LoVo (cell line): ENCODE measurements at places on chromosomes 7 and 10.

DNA sequence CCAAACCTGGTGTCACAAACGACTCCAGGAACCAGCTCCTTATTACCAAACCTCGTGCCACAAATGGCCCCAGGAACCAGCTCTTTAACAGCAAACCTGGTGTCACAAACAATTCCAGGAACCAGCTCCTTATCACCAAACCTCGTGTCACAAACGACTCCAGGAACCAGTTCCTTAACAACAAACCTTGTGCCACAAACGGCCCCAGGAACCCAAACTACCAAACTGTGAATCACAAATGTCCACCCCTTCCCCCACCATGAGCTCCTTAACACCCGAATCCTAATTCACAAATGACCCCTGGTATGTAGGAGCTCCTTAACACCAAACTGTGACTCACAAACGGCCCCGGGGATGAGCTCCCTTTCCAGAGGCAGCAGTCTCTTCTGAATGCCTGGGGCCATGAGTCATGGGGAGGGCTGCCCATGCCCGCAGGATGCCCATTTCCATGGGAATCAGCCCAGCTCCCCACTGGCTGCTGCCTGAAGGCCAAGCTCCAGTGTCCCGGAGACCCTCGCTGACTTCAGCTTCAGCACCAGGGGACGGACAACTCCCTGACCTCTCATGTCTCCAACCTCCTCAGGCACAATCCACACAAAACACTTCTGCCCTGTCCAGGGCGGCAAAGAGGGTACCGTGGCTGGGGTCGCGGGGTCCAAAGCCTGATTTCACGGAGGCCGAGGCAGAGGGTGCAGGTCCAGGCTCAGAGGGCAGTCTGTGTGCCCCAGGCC is 213.1 kb downstream of the ELFN1 start:
- peak; percentile 48 for DNase-seq

DNA sequence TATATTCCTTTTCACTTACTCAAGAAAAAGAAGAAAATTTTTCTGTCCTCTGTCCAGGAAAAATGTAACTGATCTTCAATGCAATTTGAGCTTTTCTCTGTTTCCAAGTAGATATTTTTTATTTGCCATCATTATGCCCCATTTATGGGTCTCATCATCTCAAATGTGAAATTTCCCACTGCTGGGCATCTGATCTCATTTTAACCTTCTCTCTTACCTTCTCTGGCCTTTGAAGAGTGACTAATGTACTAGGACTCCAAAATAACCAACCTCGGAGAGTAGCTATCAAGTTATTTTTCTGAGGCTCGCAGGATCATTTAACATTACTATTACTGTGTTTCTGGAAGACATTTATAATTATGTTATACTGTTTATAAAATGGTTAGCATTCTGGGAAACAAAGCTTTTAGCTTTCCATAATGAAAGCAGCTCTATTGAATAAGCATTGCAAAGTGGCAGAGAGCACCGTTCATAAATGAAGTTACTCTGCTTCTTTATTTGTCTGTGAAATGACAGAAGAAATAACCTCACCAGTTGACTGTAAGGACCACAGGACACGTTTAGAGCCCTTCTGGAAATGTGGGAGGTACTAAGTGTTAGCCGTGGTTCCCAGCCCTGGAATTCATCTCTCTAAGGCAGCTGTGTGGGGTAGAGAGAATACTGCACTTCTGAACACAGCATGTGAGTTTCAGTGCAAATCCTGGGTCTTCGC is 33.3 kb upstream of the NMT2 start:
- DNase-seq, result no peak

GRCh38 chr10:80443531-80443974 is 10.6 kb upstream of the TSPAN14 start:
- DNase-seq, result no peak

- no peak for DNase-seq
Measured at GRCh38 chr7:29805031-29805430, 1.3 kb upstream of the WIPF3 start.

GRCh38 chr7:84490661-84491060 is 296.1 kb upstream of the SEMA3A start:
- DNase-seq, result no peak

GRCh38 chr7:29815181-29816105 is 9.1 kb downstream of the WIPF3 start:
- no peak for DNase-seq

GRCh38 chr10:78648256-78648860 is 420.4 kb upstream of the ZMIZ1 start:
- no peak for DNase-seq

DNA sequence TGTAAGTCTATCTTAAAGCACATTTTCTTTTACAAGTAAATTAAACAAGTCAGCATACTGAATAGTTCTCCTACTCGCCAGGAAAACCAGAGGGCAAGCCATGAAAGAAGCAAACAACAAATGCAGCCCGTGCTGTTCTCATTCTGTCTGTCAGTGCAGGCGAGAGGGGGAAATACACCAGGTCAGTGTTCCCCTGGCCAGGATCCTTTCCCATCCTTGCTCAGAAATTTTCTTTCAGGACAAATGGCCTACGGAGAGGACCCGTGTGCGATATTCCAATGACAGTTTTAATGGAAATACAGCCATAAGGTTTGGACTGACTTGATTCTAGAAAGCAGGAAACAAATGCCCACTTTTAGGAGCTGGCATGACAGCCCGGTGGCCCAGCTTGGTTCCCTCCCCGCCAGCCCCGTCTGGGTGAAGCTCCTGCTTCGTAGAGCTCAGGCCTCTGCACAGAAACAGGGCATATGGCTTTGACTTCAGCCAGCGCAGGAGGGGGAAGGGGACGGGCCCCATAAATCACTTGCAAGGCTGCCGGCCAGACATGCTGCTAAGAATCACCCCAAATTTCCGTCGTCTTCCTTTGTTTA is 67.8 kb downstream of the FRMD4A start:
- no peak for DNase-seq

GRCh38 chr7:88599528-88599927 is 160.0 kb upstream of the ZNF804B start:
- DNase-seq, result no peak

DNA sequence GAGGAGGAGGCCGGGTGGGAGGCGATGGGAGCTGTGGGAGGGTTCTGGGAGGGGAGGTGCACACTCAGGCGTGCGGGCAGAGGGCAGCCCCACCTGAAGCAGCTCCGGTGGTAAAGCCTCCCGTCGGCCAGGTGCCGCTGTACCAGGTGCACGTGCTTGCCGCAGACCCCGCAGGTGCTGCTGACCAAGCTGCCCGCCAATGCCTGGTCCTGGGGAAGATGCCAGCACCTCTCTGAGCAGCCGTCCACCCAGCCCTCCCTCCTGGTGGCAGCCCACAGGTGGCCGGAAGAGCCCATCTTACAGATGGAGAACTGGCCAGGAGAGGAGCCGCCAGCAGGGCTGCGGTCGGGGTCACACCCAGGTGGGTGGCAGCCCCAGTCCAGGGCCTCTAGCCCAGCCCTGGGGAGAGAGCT is 12.6 kb downstream of the MICALL2 start:
- no peak for DNase-seq

DNA sequence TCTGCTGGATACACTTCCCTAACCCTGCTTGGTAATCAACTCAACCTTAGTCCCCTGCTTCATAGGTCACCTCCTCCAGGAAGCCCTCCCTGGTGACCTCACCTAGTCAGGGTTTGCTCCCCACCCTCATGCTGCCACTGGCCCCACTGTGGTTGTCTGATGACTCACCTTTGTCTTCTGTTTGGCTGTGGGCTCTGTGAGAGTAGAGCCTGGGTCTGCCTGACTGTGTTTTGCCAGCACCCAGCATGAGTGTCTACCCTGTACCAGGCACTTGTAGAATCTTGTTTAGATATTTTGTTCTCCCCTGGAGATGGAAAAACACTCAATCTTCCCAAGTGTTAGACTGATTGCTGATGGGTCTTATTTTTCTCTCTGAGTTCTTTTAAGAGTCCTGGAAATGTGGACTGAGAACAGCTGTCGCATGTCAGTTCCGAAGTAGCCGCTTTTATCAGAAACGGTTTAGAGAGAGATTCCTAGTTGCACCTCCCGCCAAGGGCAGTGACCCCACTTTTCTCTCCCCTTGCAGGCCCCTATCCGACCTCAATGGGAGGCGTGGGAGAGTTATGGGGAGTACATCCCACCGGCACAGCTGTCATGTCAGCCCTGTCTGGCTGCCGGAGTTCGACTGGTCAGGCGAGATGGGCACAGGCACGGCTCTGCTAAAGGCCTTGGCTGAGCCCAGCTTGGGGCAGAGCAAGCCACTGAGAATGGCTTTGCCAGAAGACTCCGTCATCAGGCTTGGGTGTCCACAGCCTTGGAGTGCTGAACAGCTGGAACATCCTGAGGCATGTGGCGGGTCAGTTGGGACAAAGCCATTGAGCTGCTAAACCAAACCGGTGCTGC is 134.3 kb downstream of the GRK5 start:
- no peak for DNase-seq

GRCh38 chr7:157246052-157246451 is 90.8 kb upstream of the DNAJB6 start:
- no peak for DNase-seq

- no peak for DNase-seq
Measured at GRCh38 chr10:97121041-97121440, 64.7 kb downstream of the SLIT1 start.
